ENCODE measurements at places on chromosomes 12 and 14.

DNA sequence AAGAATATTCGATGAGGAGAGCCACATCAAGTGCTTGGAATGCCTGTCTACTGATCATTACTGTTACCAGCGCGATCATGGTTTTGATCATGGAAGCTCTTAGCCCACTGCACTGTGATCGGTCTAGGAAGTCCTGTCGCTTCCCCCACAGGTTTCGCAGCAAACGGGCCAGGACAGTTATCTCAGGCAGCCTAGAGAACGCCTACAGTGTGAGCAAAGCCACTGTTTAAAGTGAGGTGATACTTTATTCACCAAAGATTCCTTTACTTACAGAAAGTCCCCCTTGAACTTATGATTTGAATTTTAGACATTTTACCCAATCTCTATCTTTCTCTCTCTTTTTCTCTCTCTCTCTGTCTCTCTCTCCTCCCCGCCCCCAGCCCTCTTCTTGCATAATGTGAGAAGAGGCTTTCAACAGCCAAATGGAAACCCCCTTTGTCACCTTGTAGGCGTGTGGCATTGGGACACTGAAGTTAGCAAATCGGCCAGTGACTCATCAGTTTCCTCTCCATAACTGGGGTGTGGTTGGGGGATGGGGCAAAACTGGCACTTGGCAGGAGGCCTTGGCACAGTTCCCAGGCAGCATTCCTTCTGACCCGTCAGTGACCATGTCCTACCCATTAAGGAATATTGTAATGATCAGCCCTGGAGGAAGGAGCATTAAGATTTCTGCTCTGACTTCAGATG is 214.8 kb downstream of the CHST11 start:
- DNase-seq, result no peak

GRCh38 chr12:93022603-93023340 is 93.7 kb upstream of the EEA1 start:
- no peak for DNase-seq

DNA sequence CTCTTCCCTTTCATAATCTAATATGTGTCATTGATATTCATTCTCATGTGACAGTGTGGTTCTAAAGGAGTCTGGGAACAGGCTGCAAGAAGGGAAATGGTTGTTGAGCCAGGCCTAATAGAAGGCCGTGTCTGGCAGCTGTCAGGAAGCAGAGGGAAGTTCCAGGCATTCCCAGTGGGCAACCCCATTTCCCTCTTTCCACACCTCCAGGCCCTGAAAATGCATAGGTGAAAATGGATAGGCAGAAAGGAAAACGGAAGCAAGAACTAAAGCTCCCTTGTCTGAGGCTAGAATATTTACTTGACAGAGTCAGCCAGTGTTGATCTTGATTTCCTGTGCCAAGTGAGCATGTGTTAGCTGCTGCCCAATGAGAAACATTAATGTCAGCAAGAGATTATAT is 97.7 kb downstream of the PPM1A start:
- no peak for DNase-seq

GRCh38 chr12:123967121-123967586 is 5.5 kb downstream of the CCDC92 start:
- DNase-seq, result no peak
